ENCODE measurements at places on chromosomes 7 and 10.

DNA sequence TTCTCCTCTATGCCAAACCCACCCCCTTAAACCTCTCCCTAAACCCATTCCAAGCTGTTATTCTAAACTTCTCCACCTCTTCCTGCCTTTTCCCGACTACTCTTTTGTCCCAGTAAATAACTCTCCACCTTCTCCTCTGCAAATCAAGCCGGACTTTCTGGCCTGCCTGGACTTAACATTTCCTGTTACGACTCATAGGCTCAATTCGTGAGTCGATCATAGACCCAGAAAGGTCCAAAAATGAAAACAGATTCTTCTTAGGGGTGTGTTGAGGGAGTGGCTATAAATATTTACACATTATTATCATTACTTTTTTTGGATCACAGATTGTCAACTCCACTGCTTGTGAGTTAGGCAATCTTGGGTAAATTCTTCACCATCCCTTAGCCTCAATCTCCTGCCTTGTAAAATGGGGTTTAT, 59.0 kb upstream of the HABP2 start:
- no peak for DNase-seq

- peak; percentile 83 for DNase-seq
Measured at GRCh38 chr7:156612930-156613329, 27.6 kb upstream of the RNF32 start.

GRCh38 chr10:101214446-101215396, 14.5 kb downstream of the LBX1 start:
- peak; percentile 72 for DNase-seq

- no peak for DNase-seq
Measured at GRCh38 chr10:127935071-127935561, 28.2 kb downstream of the PTPRE start.

- DNase-seq, result no peak
Measured at GRCh38 chr10:116096526-116096925, 176.5 kb downstream of the GFRA1 start.

GRCh38 chr7:95427914-95428516, 6.8 kb downstream of the PON2 start:
- DNase-seq, result no peak

DNA sequence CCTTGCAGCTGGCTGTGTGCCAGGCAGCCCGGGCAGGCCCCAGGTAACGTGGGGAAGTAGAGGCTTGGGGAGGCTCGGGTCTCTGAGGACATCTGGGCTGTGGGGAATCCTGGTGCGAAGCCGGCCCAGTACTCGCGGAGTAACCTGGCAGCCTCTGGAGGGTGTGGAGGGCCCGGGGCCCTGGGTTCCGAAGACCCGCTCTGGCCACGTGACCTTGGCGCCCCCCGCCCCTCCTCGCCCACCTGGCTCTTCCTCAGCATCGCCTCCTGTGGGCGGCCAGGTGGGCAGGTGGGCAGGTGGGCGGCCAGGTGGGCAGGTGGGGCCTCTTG, 143.1 kb downstream of the WDR37 start:
- DNase-seq, result no peak

GRCh38 chr7:158408318-158408920, 179.2 kb downstream of the PTPRN2 start:
- no peak for DNase-seq

DNA sequence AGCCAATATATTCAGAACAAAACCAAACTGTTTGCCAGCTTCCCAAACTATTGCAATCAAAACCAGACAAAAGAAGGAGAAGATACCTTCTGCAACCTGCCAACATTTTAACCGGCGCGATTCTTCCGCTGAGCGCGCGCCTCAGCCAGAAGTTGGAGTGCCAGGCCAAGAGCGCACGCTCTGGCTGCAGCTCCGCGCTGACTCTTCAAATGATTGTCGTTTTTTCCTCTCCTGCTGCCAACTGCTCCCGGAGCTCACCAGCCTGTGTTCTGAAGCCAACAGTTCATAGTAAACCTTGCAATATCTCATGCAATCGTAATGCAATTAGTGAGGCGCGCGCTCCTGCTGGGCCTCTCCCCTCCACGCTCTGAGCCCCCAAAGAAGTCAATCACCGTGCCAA, 259.7 kb upstream of the MGMT start:
- no peak for DNase-seq

GRCh38 chr7:140653319-140654108, 12.9 kb upstream of the DENND2A start:
- peak; percentile 64 for DNase-seq

- DNase-seq, result no peak
Measured at GRCh38 chr7:41445946-41446345, 256.9 kb downstream of the INHBA start.

- no peak for DNase-seq
Measured at GRCh38 chr7:78953726-78954363, 499.6 kb downstream of the MAGI2 start.

GRCh38 chr10:117442944-117443685, 67.9 kb upstream of the PDZD8 start:
- DNase-seq, result peak; percentile 37

DNA sequence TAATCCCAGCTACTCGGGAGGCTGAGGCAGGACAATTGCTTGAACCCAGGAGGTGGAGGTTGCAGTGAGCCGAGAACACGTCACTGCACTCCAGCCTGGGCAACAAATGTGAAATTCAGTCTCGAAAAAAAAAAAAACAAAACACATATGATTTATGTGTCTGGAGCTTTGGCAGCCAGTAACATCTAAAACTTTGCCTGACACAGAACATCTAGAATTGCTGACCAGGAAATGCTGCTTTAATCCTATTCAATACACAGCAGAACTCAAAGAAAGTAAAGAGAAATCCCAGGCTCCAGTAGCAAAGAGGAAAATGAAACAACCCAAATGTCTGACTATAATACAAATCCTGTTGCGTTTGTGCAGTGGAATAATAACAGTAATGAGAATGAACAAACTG, 4.5 kb upstream of the CCDC6 start:
- DNase-seq, result no peak

DNA sequence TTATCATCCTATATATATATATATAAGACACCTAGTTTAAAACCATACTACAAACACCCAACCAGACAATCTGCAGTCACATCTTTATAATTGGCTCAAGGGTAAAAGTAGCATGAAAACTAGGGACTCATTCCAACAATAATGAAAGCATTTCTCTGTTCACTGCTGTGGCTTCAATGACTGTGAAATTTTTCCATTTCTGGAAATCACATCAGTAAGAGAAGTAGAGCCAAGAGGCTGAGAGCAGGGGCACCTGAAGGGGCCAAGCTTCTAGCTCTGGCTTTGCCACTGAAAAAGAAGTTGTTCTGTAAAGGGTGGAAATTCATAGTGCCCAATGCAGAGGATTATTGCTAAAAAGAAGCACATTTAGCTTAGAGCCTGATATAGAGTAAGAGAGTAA, 158.6 kb upstream of the GLI3 start:
- no peak for DNase-seq

DNA sequence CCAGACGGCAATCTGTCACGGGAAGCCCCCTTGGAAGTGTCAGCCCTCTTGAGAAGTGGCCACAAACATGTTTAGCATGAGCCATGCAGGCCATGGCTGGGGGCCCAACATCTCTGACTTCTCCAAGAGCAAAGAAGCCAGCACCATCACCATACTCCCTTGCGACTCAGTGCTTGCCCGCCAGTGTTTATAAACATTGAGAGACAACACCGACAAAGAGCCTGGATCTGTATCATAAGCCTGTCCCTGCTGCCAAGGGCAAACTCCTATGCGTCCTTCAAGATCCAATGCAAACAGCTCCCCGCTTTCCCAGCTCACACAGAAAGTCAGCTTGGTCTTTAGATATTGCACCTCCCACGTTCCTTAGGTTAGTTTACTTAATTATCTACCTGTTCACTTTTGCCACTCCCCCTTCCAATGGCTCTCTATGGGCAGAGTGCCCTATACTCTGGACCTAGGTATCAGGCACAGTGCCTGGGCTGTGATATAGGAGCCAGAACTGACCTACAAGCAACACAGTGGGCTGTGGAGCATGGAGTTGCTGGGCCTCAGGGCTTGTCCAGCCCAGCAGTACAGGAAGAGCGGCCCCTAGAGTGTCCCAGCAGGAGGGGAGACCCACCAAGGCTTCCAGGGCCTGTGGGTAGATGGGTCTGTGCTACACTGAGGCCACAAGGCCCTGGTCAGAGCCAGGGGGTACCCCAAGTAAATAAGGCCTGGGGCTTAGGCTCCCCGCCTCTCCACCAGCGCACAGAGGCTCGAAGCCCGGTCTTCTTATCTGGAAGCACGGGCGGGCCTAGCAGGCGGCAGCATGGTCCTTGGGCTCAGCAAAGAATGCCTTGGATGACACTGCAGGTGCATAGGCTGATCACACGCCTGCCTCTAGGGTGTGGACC, 37.7 kb downstream of the CAMK2B start:
- no peak for DNase-seq

GRCh38 chr10:1858547-1858946, 121.2 kb upstream of the ADARB2 start:
- DNase-seq, result no peak

DNA sequence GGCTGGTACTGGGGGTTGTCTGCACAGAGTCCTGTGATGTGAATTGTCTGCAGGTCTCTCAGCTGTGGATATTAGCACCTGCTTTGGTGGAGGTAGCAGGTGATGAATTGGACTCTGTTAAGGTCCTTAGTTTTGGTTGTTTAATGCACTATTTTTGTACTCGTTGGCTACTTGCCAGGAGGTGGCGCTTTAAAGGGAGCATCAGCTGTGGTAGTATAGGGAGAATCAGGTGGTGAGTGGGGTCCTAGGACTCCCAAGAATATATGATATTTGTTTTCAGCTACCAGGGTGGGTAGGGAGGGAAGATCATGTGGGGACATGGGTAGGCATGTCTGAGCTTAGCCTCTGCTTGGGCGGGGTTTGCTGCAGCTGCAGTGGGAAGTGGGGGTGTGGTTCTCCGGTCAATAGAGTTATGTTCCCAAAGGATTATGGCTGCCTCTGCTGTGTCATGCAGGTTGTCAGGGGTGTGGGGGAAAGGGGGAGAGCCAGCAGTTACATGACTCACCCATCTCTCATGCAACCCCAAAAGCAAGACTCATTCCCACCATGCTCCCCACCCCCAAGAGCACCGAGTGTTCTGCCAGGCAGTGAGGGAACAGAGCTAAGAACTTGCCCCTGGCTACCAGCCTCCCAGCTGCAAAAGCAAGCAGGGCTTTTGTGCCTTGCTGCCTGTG, 53.7 kb upstream of the ZNF273 start:
- no peak for DNase-seq

DNA sequence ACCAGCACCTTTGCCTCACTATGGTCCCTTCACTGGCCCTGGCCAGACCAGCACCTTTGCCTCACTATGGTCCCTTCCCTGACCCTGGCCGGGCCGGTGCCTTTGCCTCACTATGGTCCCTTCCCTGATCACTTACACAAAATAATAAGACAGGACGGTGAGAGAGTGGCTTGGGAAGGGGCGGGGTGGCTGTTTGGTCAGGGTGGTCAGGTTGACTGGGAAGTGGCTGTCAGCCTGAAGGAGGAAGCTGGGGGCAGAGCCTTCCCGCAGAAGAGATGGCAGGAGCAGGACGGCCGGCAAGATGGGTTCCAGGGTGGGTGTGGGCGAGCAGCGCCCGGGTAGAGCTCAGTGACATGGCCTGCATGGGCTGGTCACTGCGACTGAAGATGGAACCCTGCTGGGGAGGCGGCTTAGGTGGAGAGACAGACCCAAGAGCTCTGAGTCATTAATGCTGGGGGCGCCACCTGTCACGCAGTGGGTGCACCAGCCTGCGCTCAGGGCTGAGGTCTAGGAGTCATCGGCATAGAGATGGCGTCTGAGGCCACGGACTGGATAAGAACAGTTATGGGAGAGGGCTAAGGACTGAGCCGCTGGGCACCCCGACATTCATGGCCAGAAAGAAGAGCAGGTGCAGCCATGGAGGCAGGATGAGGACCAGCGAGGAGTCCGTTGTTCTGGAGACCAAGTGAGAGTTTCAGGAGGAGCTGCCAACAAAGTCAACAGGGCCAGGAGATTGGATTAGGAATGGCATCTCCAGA, 91.8 kb downstream of the CHST15 start:
- DNase-seq, result no peak

GRCh38 chr10:15715619-15716227, 4.0 kb downstream of the ITGA8 start:
- DNase-seq, result no peak

DNA sequence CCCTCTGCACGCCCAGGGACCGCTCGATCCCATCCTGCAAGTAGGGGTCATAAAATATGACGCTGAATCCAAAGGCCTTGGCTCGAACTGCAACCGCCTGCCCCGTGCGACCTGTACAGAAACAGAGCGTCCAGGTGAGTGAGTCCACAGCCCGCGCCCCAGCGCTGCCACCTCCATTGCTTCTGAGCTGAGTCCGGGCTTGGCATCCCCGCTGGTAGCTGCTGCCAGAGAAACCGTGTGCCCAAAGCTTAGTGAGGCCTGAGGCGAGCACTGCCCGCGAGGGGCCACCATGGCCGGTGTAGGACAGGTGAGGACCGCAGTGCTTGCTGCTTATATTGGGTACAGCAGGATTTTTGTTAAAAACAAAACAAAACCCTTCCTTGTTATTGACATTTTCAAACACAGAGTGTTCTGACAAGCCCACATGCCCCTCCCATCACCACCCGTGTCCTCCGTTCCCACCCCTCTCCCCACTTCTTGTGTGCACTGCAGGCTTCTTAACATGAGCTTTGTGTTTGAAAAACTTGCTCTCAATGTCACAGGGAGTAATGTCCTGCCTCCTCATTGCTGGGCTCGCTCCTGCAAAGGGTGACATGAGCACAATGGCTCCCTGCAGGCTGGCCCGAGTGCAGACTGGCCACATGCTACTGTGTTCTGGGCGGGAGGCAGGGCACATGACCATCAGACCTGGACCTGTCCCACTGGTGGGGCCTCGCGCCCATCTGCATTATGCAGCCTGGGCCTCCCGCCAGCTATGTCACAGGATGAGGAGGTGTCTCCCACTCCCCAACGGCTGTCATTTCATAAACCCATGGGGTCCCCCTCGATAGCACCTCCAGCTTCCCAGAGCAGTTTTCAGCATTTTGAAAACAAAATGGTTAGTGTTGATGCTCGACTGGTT, 52.9 kb downstream of the ZRANB1 start:
- no peak for DNase-seq
